ENCODE measurements at places on chromosomes 1 and 21.

DNA sequence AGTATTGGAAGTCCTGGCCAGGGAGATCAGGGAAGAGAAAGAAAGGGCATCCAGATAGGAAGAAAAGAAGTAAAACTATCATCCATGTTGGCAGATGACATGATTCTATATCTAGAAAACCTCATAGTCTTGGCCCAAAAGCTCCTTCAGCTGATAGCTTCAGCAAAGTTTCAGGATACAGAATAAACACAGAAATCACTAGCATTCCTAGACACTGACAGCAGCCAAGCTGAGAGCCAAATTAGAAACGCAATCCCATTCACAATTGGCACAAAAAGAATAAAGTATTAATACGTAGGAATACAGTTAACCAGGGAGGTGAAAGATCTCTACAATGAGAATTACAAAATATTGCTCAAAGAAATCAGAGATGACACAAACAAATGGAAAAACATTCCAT is 44.6 kb downstream of the ZFYVE9 start:
- no peak for DNase-seq

GRCh38 chr1:33284049-33284448 is 27.8 kb downstream of the ZNF362 start:
- no peak for DNase-seq

DNA sequence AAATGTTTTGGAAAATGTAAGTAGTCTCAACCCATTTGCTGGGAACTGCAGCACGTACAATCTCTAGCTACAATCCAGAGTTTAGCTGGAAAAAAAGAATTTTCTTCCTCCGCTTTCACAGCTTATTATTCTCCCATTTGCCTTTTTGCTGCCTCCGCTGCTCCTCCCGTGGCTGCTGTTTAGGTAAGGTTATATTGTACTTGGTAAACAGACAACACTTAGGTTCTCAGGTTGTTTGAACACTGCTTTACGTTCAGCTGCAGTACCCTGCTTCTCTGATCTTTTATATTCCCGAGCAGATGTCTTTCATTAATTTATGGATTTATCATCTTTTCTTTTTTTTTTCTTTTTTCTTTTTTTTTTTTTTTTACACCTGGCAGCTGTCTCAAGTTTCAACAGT is 14.3 kb downstream of the PROX1 start:
- DNase-seq: no peak

GRCh38 chr21:43910460-43910859 is 45.4 kb downstream of the AGPAT3 start:
- DNase-seq: no peak

GRCh38 chr1:96865731-96866685 is 144.4 kb downstream of the PTBP2 start:
- DNase-seq: no peak

DNA sequence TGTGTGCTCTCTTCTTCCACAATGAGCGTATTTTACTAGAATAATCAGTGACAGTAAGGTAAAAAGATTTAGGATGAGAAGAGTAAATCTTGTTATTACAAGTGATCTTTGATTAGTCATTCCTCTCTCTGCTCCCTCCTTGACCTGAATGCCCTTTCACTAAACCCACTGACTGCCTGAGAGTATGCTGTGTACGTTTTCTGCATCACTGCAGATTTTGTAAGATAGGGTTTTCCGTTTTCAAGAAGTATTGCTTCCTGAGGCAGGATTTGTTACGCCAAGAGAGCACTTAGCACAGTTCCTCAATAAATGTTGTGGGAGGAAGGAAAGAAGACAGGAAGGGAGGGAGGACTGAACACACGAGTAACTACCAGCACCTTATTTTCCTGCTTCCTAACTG is 7.7 kb upstream of the LAMB3 start:
- DNase-seq: peak; percentile 19

- no peak for DNase-seq
Observed at GRCh38 chr1:22787636-22788035, 77.0 kb downstream of the EPHB2 start.

- DNase-seq: peak; percentile 70
Observed at GRCh38 chr1:234978397-234979295, 150.0 kb downstream of the TOMM20 start.

GRCh38 chr1:207519505-207520399 is 23.8 kb downstream of the CR1 start:
- no peak for DNase-seq

GRCh38 chr21:42332557-42333317 is 17.5 kb upstream of the TFF3 start:
- DNase-seq: no peak

- peak; percentile 7 for DNase-seq
Observed at GRCh38 chr1:22611530-22611947, 24.9 kb upstream of the C1QA start.

GRCh38 chr1:113282893-113283285 is 107.4 kb upstream of the MAGI3 start:
- DNase-seq: no peak

- no peak for DNase-seq
Observed at GRCh38 chr1:185680453-185680852, 53.7 kb upstream of the HMCN1 start.

GRCh38 chr1:204828352-204828850 is 42.3 kb upstream of the NFASC start:
- peak; percentile 55 for DNase-seq

- DNase-seq: no peak
Observed at GRCh38 chr1:113647164-113647563, 112.1 kb downstream of the PHTF1 start.

DNA sequence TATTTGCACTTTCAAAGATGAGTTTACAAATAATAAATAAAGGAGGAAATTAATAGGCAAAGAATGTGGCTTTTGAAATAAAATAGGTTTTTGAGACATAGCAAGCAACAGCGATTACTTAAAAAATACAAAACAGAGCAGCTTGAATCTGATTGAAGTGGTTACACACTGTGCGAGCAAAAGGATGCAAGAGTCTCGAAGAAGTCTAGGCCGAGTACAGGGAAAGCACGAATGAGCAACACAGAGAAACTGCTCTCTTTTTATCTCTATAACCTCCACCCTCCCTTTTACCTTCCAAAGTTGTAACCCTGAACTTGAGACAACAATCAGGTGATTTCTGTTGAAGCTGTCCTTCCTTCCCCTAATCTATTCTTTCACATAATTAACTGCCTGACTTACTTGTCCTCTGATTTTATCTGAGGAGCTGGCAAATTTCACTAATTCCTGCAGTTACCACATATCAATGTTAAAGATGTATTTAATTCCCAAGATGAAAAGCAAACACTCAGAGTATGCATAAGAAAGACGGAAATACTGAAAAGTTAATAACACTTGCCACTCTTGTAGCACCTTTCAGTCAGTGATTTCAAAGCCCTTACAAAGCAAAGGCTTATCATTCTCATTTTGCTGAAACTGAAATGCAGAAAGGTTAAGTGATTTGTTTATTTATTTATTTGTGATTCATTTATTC is 1030.1 kb downstream of the ADGRL2 start:
- no peak for DNase-seq

GRCh38 chr1:47684518-47684917 is 246.7 kb downstream of the FOXD2 start:
- no peak for DNase-seq

DNA sequence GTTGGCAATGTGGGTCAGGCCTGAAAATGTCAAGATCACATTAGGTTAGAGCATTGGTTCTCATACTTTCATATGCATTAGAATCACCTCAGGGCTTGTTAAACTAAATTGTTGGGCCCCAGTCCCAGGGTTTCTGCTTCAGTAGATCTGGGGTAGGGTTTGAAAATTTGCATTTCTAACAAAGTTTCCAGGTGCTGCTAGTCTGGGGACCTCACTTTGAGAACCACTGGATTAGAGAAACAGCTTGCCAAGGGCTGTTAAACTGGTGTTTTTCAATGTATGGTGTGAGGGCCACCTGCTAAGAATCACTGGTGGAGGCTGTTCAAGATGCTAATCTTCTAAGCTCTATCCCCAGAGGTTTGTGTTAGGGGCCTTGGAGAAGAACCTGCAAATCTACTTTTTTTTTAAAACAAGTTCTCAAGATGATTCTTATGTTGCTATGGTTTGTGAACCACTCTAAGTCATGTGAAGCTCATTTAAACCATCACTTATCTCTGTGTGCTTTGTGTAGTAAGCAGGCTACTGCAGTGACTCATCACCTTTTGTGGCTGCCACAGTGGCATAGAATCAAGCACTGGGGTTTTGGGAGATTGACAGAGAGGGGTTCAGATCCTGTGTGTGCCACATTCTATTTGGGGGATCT is 152.2 kb downstream of the S1PR1 start:
- DNase-seq: peak; percentile 12

- no peak for DNase-seq
Observed at GRCh38 chr1:37425221-37425620, 49.2 kb upstream of the ZC3H12A start.

- no peak for DNase-seq
Observed at GRCh38 chr1:21550866-21551475, 41.7 kb downstream of the ALPL start.

- no peak for DNase-seq
Observed at GRCh38 chr1:118785246-118785645, 202.9 kb downstream of the TBX15 start.

- DNase-seq: no peak
Observed at GRCh38 chr1:77847621-77848080, 40.8 kb upstream of the NEXN start.

DNA sequence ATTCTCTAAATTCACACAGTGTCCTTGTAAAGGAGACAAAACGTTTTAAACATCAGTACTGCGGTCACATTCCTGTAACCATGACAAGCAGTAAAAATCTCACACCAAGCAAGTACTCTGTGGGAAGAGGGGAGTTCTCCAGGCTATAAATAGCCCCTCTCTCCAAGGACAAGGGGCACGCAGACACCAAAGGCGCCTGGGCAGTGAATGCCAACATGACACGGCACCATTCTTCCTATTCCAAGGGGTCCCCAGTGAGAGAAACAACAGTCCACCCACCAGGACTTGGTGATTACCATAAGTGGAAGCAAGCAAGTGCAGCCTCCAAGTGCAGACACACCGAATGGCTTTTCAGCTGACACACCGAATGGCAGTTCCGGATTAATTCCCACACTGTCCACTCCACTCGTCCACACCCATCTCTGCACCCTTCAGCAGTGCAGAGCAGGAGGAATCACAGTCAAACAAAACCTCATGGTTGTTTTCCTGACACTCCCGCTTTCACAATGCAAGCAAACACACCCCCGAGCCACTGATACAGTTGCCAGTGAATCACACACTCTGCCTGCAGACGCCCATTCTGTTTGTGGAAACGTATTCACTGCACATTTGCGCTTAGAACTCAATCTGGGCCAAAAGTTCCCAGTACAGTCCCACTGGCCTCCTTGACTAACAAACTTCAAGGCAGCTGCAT is 1.8 kb downstream of the PTTG1IP start:
- no peak for DNase-seq

GRCh38 chr1:5895446-5896406 is 96.5 kb downstream of the NPHP4 start:
- DNase-seq: no peak

DNA sequence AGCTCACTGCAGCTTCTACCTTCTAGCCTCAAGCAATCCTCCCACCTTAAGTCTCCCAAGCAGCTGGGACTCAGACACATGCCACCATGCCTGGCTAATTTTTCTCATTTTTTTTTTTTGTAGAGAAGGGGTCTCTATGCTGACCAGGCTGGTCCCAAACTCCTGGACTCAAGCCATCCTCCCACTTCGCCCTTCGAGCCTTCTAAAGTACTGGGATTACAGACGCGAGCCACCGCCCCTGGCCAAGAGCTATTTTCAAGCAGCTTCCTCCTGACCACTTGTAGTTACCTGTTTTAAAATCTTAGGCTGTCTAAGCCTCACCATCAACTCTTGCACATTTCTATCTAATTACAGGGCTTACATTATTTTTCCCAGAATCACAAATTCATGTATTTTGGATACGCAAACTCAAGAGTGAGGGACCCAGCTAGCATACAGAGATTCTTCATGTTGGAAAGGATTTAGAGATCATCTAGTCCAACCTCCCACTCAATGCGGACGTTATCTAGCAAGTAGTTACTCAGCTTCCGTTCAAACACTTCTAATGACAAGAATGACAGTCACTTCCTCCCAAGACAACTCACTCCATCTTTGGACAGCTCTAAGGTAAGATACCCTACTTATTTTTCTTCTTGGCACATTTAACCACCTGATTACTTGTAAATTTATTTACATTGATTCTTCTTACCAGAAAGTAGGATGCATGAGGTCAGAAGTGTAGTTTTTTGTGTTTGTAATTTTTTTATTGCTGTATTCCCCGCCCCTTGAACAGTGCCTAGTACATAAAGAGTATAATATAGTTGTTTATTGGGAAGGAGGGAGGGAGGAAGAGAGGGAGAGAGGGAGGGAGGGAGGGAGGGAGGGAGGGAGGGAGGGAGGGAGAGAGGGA is 65.4 kb downstream of the LUZP1 start:
- peak; percentile 13 for DNase-seq

DNA sequence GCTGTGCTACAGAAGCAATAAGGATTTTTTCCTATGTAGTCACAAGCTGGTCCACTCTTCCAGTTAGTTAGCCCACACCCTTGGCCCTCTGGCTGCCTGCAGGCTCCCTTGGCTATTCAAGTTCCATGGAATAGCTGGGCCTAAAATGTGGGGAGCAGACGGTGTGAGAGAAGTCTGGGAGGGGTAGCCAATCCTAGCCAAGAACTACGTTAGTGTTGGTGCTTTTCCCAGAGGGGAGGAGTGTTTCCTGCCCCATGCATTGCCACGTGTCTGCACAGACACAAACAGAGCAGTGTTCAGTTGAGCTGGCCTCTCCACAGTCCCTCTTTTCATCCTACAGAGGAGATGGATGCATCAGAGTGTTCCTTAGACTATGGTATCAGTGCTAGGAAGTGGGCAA is 59.0 kb upstream of the IPO9 start:
- no peak for DNase-seq

DNA sequence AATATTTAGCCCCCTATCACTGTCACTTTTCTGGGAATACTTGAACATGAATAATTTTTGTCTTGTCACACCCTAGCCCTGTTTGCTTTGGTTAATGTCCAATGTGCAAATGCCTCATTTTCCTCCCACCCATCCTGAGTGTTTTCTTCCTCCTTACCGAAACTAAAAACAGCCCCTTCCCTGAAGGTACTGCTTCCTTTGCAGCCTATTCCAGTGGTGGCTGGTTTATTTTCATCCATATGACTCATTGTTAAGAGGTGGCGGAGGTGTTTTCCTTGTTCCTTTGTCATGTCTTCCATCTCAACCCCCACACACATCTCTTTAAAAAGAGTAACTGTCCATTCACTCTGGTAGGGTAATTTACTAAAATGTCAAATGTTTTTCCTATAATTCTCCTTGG is 40.4 kb downstream of the CD55 start:
- no peak for DNase-seq

All from stimulated activated CD4-positive, alpha-beta T cell treated with anti-CD3 and anti-CD28 coated beads, Interleukin-1b, Interleukin-23, amount 100 ng/mL, for 48 hours (primary cell).